Iris pigment epithelial cell (primary cell): ENCODE measurements at places on chromosomes 12 and 14.

DNA sequence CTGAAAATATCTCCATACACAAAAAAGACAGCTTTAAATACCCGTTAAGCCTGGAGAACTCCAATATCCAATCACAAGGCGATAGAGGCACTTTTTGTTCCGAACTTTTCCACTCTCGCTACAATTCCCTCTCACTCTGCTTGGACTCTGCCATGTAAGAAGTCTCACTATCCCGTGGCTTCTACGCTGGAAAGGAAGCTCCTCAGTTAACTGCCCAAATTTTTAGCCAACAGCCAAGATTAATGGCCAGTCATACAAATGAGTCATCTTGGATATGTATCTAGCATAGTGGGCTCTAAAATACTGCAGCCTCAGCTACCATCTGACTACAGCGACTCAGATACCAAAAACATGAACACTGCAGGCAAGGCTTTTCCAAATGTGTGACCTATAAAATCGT, 45.5 kb upstream of the RERGL start:
- no peak for DNase-seq

GRCh38 chr12:22287101-22287500, 47.4 kb downstream of the ST8SIA1 start:
- DNase-seq = no peak

DNA sequence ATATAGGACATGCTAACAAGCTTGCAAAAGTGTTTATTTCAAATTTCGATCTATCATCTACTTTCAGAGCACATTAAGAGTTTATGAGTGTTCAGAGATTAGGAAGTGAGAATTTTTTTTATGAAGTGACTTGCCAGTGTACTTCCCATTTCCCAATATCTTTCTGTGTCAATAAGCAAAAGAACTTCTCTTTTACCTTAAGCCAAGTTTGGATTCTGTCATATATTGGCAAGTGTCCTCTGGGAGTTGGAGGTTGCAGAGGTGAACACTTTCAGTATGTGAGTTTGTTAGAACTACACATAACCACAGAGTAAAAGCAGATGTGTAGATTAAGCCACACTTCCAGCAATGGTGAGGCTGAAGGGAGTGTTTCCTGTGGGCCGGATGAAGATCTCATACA, 16.6 kb upstream of the KLRF1 start:
- DNase-seq = no peak

DNA sequence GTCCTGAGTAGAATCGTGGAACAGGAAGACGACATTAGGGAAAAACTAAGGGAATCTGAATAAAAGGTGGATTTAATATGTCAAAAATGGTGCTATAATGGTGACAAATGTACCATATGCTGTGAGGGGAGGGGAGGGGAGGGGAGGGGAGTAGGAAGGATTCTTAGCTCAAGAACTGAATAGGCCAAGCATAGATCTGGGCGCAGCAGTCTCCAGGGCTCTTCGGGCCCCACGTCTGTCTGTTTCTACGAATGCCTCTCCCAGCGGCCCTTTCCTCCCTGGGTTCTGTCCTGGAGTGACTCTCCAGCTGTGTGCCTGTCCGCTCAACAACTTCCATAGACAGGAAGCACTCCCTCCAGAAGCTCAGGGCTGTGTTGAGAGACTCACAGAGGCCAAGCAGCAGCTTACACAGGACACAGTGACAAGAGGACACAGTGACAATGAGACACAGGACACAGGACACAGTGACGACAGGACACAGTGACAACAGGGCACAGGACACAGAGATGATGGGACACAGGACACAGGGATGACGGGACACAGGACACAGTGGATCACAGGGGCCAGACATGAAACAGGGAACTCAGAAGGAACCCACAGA, 42.4 kb upstream of the PPP2R5C start:
- DNase-seq = no peak

- no peak for DNase-seq
Measured at GRCh38 chr12:49138999-49139398, 7.8 kb upstream of the TUBA1B start.

DNA sequence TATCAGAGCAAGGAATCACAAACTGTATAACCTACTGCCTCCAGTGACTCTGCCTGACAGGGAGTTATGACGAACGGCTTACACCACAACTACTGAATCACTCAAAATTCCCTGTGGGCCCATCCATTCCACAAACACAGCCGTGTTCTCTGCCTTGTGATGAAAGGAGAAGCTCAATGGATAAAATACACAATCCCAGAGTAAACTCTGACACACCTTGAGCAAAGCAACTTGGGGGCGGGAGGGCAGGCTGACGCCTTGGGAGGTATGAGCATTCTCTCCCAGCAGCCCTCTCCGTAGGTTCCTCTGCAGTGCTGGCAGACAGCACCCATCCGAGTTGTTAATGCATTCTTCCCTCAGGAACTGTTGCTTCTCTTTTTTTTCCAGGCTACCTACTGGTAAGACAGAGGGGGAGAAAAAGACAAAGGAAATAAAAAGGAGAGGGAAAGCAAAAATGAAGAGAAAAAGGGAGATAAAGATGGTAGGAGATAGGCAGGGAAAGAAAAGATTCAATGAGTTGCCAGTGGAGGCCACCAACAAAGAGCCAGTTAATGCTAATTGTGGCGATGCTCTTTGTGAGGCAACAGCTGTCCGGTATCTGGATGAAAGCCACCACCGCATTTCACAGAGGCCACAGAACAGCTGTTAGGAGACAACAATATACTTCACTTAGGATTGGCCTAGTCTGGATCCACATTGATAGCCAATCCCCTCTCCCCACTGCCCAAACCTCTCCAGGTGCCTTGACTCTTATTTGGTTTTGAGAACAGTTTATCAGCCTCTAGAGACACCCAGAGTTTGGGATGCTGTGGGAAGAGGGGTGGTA, 4.7 kb upstream of the DIO2 start:
- peak; percentile 21 for DNase-seq

DNA sequence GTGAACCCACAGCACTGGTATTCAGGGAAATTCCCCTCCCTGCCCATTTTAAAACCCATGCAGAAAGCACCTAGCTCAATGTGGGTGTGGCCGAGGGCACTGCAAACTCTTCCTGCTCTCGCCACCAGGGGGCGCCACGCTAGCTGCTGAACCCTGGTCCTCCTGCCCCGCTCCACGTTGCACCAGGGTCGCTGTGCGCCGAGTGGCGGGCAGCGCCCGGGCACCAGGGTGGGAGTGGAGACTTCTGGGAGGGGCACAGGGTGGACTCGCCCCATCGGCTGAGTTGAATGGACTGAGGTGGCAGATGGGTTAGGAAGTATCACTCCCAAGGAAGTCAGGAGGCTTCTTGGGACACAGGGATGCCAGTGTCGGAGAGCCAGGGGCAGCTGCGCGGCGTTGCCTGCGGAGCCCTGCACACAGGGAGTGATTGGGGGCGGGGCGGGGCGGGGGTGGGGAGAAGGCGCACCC, 48.1 kb upstream of the BCL11B start:
- DNase-seq = no peak

DNA sequence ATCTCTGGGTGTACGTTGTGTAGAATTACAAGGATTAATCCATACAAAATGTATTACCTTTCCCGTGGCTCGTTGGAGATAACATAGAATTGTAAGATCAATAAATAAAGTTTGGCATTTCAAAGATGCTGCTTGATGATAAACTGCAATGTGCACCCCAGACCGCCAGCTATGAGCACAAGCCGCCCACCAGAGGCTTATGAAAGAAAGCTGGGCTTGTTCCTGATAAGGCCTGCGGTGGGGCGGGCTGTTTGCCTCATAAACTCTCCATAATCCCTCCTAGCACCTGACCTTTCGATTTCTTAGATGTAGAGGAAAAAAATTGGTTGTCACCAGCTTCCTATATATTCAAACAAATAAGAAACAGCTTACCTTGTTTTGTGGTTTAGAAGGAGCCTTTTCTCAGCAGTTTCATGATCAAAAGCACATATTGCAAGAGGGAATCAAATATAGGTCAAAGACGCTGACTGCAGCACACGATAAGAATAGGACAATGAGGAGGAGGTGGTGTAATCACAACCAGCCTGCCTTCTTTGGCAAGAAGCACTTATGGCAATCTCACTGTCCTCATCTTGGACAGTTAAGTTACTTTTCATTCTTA, 293.6 kb downstream of the RMST start:
- DNase-seq = no peak
